Esophagus squamous epithelium (tissue), 5 donors: ENCODE measurements at places on chromosomes 3 and 15.

GRCh38 chr15:25493823-25494526, 55.2 kb upstream of the UBE3A start:
- DNase-seq, result no peak

- no peak for DNase-seq
Measured at GRCh38 chr15:84889313-84889990, 5.0 kb downstream of the SLC28A1 start.

DNA sequence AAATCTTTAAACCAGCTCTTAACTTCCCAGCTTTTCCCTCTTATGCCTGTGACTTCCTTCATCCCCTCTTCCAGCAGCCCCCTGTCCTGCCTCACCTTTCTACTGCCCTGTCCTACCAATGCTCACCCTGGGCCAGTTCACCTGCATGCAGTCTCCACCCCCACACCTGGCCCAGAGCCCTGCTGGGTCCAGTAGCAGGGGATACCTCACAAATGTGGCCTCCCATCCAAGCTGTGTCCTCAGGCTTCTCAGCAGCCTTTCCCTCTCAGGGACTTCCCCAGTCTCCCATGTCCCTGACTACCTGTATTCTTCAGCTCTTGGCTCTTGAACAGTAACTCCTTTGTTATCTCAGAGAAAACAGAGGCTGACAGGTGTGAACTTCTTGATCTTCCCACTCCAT, 503.2 kb downstream of the MFSD1 start:
- no peak for DNase-seq

- no peak for DNase-seq
Measured at GRCh38 chr3:156606729-156607128, 51.8 kb upstream of the SSR3 start.

GRCh38 chr3:159540882-159541495, 447.6 kb upstream of the IL12A start:
- DNase-seq, result no peak
